ENCODE measurements at places on chromosomes 5 and 9. TPM values are rescaled to one million over a fixed set of nuclear protein-coding genes. Genes with fewer than 3 reads are reported as not detected.

GFI1B gene
- total RNA-seq = not detected

GABRA1 gene
- not detected for total RNA-seq

MYOZ3 gene
- not detected for total RNA-seq

PTGR1 gene
- 396 TPM for total RNA-seq

All from A549 treated with CORT108297 at 1 μM for 4 hours (cell line).